Lower lobe of right lung (tissue), 2 donors: ENCODE measurements at places on chromosomes 4 and X. TPM values are rescaled to one million over a fixed set of nuclear protein-coding genes. Genes with fewer than 3 reads are reported as not detected.

Gene MAGEA11
- total RNA-seq, result not detected

Gene UFSP2
- total RNA-seq, result 30.0 TPM

DNA sequence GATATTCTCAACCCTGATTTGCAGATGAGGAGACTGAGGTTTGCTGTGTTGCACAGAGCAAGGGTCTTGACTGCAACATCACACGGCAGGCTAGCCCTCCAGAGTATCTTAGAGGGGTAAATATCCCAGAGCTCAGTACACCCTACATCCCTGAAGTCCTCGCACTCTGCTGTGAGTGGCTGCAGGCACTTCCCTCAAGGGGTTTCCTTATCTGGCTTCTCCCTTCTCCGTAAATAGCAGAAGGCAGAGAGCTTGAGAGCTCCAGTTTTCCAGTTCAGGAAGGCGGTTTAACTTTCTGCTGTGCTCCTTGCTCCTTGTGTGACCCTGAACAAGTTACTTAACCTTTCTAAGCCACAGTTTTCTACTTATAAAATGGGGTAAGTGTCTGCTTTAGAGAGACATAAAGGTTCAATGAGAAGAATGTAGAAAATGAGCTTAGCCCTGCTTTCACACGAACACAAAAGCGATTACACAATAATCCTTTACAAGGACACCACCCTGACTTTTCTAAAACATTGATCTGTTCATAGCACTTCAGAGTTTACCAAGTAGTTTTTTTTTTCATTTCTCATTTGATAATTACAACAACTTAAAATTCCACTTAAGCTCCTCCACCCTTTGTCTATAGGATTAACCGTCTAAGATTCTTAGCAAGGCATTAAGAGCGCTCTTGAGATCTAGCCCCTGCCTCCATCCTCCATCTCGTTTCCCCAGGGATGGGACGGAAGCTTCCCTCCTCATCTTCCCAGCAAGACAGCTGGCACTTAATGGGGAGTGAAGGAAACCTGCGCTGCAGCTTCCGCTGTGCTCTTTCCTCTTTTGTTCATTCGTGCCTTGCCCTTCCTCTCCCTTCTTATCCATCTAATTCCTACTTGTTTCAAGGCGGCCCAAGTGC, 68.4 kb downstream of the TAPT1 start:
- DNase-seq, result no peak

GRCh38 chr4:153142700-153143438, 61.4 kb upstream of the TRIM2 start:
- DNase-seq, result peak; percentile 80

DNA sequence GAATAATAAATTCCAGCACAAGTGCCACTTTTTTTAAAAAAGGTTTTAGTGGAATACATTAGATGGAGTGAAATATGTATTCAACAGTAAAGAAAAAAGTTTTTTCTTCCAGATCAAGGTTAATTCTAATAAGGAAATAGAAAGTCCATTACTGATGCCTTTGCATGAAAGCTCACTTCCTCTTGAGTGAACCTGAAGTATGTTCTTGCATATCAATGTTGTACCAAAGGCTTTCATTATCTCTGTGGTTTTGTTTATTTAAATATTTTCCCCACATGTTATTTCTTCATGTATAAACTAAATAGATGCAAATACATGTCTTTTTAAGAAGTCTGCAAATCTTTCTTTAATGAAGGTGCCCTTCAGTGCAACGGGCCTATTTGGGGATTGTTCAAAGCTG, 307.9 kb downstream of the C4orf33 start:
- DNase-seq, result no peak

Gene MTM1
- total RNA-seq, result 29.7 TPM
